ENCODE measurements at places on chromosomes 12 and 14.

DNA sequence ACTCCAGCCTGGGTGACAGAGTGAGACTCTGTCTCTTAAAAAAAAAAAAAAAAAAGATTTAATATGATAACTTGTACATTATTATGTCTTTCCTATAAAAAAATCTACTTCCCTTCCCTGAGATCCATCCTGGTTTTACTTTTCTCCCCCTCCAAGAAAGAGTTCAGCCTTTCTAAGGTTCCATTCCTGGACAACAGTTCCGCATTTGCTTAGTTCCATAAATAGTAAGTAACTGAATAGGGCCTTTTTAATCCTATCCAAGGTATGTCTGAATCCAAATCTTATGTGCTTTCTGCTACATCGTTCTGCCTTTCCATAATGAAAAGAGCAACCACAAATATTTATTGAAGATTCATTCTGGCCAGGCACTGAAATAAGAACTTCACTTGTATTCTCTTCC is 187.8 kb downstream of the DACT1 start:
- H3K27me3 ChIP-seq = no peaks in the 10 kb centered on the region
- H3K4me1 ChIP-seq = no peaks in the 10 kb centered on the region
- H3K27ac ChIP-seq = no peak overlapping the region
- DNase-seq = no peak
- H3K4me3 ChIP-seq = no peak overlapping the region

DNA sequence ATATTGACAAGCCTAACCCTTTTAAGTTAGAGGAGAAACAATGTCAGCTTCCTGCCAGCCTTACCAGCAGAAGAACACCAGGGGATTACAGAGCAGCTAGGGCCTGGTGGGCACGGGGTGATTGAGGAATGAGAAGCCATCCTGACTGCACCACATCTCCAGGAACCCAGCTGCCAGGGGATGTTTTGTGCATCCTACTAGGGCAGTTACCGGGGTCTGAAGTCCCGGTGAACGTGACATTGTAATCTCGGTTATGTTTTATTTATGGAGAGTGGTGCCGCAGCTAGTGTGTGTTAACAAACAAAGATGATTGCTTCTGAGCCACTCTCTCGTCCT is 115.9 kb downstream of the BCL11B start:
- no peaks in the 10 kb centered on the region for H3K36me3 ChIP-seq
- H3K27ac ChIP-seq = no peak overlapping the region
- H3K4me1 ChIP-seq = no peaks in the 10 kb centered on the region
- DNase-seq = no peak
- no peak overlapping the region for H3K4me3 ChIP-seq

GRCh38 chr12:2395354-2395977 is 342.7 kb downstream of the CACNA1C start:
- H3K4me3 ChIP-seq = no peak overlapping the region
- no peaks in the 10 kb centered on the region for H3K4me1 ChIP-seq
- H3K36me3 ChIP-seq = no peaks in the 10 kb centered on the region

- DNase-seq = peak; percentile 16
- no peak overlapping the region for H3K4me3 ChIP-seq
- H3K27me3 ChIP-seq = no peaks in the 10 kb centered on the region
- H3K4me1 ChIP-seq = no peaks in the 10 kb centered on the region
- H3K27ac ChIP-seq = no peak overlapping the region
- H3K36me3 ChIP-seq = no peaks in the 10 kb centered on the region
Observed at GRCh38 chr12:108373111-108373510, 34.0 kb upstream of the CMKLR1 start.

- DNase-seq = peak; percentile 27
- H3K4me1 ChIP-seq = no peaks in the 10 kb centered on the region
- H3K4me3 ChIP-seq = no peak overlapping the region
Observed at GRCh38 chr14:49303946-49304516, 282.1 kb downstream of the RPS29 start.

GRCh38 chr14:98069712-98070171 is 1202.3 kb downstream of the BCL11B start:
- no peak for DNase-seq
- H3K4me3 ChIP-seq = no peak overlapping the region
- H3K27ac ChIP-seq = no peak overlapping the region
- no peaks in the 10 kb centered on the region for H3K36me3 ChIP-seq

DNA sequence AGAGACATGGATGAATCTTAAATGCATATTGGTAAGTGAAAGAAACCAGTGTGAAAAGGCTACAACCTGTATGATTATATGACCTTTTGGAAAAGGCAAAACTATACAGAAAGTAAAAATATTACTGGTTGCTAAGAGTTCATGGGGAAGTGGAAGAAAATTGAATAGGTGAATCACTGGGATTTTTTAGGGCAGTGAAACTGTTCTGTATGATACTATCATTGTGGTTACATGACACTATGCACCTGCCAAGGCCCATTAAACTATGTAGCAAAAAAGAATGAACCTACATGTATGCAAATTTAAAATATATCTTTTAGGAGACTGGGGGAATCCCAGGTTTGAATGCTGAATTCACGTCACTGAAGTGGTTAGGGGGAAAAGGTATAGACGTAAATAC is 12.6 kb upstream of the OR8S1 start:
- H3K27ac ChIP-seq = no peak overlapping the region
- no peaks in the 10 kb centered on the region for H3K4me1 ChIP-seq
- H3K36me3 ChIP-seq = no peaks in the 10 kb centered on the region
- DNase-seq = no peak
- no peak overlapping the region for H3K4me3 ChIP-seq
- no peaks in the 10 kb centered on the region for H3K27me3 ChIP-seq

DNA sequence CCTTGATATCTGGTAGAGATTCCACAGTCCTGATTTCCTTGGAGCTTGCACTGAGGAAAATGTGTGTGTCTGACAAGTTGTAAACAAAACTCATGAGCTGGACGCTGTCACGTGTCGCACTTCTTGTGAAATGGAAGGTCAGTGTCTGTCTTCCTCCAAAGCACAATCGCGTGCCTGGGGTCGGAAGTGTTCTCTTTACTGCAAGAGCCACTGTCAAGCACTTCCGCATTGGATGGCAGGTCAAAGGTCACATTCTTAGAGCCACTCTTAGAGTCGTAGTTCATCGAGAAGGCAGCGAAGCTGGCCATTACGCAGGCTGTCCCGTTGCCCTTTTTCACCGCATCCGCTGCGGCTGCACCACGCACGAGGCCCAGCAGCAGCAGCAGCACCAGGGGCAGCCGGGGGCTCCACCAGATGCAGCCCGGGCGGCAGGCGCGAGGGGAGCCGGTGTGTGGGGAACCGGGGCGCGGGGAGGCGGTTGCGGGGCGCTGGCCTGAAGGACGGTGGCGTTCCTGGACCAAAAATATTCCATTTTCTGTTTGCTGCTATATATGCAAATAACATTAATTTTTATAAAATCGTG is 45.0 kb downstream of the LRTM2 start:
- no peak overlapping the region for H3K4me3 ChIP-seq
- no peaks in the 10 kb centered on the region for H3K27me3 ChIP-seq
- no peak for DNase-seq
